ENCODE measurements at places on chromosomes 1 and 21.

GRCh38 chr1:110750562-110750961 is 75.8 kb upstream of the KCNA3 start:
- DNase-seq: no peak

- DNase-seq: no peak
Measured at GRCh38 chr1:54325284-54325683, 80.9 kb downstream of the SSBP3 start.

- no peak for DNase-seq
Measured at GRCh38 chr1:229970714-229971113, 96.3 kb upstream of the GALNT2 start.

GRCh38 chr1:200558866-200559459 is 61.6 kb downstream of the KIF14 start:
- DNase-seq: no peak

DNA sequence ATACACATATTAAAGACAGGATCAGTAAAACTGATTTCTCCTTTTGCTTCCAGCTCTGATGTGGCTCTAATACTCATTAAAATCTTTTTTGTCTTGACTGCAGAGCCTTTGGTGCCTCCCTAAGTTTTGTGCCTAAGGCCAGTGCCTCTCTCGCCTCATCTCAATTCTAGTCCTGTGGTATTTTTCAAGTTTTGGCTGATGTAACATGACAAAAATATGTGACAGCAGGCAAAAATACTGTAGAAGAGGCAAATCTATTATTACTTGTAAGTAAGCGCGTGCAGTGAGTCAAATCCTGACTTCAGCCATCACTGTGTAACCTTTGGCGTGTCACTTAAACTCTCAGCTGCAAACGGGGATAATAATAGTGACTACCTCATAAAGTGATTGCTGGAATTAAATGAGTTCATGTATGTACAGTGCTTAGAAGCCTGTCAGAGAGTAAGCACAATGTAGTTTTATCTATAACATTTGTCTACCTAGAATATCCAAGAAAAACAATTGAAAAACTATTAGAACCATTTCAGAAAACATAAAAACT is 74.0 kb downstream of the MAB21L3 start:
- DNase-seq: no peak

DNA sequence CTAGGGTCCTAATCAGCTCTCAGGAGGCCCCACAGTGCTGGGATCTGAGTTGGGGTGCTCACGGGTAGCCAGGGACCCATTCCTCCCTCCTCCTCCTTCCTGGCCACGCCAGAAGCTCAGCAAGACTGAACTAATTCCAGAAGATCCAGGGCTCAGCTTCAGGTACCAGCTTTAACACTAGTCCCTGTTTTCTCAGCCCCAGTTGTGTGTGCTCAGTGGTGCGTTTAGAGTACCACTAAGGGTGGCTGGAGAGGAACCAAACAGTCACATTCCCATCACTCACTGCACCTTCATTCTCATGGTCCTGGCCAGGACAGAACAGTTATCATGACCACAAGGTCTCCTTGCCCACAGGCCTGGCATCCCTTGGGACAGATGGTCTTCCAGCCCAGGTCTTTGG is 20.8 kb downstream of the PKP1 start:
- DNase-seq: no peak

DNA sequence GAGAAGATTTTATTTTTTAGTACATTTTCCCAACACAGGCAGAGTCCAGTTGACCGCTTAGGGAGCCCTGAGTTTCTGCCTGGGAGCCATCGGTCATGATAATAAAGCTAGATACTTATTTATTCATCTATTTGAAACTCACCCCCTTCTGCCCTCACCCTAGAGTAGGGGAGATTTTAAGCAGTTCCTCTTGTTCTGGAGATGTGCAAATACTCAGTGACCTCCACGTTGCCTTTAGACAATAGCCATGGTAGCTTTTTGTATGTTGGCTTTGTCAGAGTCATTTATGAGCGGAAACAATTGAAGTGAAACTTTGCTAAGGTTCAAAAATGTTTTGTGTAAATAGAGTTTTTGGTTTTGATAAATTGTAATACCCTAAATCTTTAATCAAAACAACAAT is 45.7 kb upstream of the PLPPR4 start:
- DNase-seq: no peak

GRCh38 chr1:56034222-56034621 is 545.1 kb downstream of the PLPP3 start:
- no peak for DNase-seq

DNA sequence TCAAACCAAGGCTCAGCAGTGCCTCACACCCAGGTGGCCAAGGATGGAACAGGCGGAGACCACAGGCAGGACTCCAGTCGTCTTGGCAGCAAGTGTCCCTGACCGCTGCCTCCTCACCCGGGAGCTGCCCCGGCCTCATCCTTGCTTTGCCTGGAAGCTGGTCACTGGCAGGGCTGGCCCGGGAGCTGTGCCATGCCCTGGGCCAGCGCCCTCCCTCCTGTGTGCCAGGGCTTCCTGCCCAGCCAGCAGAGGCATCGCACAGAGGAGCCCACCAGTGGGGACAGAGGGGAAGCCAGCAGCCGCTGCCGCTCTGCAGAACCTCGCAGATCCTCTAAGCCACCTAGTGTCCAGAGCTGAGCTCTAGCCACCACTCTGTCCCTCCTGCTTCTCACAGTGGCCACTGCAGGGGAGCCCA is 7.8 kb downstream of the CASZ1 start:
- no peak for DNase-seq

GRCh38 chr1:12112711-12113161 is 49.6 kb downstream of the TNFRSF8 start:
- no peak for DNase-seq

GRCh38 chr1:201542309-201543035 is 3.5 kb downstream of the NAV1 start:
- DNase-seq: no peak

DNA sequence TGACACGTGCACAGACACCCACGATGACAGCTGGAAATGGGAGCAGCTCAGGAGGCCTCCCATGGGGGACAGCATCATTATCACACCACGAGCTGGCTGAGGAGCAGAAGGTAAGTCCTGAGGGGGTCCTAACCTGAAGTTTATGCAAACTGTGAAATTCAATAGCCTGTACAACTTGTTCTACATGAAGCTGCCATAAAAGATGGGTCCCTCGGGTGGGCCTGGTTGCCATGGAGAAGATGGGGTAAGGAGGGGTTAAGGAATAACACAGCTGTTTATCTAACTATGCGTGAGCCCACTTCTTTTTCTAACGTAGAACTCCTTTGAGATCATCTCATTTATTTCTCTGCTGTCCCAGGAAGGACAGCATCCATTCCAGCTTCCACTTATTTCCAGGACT is 163.4 kb upstream of the CD34 start:
- DNase-seq: no peak

DNA sequence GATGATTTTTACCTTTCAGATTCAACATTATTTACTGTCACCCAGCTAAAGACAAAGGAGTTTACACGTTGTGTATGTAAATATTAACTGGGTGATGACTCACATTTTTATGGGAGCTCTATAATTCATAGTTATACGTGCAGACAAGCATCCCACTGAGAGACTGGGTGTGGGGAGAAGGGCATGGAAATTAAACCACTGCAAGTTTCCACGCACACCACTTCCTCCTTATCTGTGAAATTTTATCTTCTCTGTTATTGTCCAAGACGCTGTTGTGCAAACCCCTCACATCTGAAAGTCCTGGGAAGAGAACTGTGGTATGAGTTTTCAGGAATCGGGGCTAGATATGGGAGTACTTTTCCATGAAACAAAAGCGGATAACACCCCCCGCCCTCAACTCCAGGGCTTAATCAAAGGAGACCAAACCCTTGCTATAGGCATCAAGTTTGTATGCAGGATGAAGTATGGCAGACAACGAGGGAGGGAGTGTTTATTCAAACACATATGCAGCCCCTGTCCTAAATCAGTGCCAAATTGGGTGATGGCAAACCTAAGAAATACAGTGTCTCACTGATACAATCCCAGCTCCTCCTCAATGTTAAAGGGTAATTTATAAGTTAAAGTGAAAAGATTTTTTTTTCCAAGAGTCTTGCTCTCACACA is 23.3 kb upstream of the DPT start:
- no peak for DNase-seq

DNA sequence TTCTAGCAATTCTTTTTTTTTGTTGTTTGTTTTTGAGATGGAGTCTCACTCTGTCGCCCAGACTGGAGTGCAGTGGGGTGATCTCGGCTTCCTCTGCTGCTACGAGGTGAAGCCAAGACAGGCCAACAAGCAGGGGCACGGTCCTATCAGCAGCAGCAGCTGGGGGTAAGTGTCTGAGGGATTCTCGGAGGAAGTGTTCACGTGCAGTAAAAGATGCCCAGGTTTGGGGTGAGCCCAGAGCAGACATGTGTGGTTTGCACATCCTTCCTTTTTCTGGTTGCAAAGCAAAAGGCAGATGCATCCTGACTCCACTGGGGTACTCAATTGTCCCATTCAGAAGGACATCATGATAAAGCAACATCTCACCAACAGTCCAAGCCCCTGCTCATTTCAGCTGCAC is 27.7 kb downstream of the PIGP start:
- no peak for DNase-seq

GRCh38 chr21:17295997-17296396 is 216.8 kb upstream of the CXADR start:
- DNase-seq: no peak

DNA sequence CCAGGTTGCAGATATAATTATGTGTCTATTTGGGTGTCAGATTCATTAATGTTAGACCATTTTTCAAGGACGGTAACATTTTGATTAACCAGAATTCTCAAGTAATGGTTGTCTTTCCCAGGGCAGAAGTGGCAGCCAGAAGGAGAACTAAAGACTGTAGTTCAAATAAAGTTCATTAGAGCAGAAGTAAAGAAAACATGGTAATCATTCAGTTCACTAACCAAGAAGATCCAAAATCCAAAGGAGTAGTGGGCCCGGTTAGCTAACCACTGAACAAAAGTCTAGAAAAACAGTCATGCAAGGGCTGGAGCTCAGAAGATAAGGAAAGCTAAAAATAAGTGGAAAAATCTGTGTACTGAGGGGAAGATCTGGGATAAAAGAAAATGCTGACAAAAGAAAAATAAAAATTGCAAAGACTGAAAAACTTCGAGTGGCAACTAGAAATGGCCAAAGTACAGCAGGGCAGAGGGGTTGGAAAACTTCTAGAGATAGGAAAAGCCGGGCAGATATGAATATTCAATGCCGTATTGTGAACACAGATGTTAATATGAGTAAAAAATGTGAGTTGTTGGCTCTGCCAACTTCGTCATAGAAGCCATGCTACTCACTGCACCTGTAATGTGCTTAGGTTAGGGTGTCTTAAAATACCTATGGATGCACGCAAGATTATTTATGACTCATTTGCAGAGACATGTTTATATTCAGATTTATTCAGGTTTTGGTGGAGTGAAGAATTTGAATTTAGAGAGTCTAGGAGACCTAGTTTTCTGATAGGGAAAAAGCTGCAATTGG is 925.9 kb downstream of the LTN1 start:
- DNase-seq: no peak

DNA sequence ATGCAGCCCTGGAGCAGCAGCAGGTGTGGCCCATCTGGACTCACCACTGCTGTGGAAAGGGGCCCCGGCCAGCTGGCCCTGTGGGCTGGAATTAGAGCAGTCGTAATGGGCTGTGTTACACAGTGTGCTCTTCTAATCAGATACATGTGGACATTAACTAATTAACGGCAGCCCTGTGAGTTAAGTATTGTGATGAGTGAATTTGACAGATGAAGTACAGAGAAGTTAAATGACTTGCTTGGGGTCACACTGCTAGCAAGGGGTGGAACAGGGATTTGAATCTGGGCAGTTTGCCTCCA is 58.6 kb downstream of the MDM4 start:
- no peak for DNase-seq

- DNase-seq: no peak
Measured at GRCh38 chr1:165842671-165843129, 15.3 kb downstream of the UCK2 start.

DNA sequence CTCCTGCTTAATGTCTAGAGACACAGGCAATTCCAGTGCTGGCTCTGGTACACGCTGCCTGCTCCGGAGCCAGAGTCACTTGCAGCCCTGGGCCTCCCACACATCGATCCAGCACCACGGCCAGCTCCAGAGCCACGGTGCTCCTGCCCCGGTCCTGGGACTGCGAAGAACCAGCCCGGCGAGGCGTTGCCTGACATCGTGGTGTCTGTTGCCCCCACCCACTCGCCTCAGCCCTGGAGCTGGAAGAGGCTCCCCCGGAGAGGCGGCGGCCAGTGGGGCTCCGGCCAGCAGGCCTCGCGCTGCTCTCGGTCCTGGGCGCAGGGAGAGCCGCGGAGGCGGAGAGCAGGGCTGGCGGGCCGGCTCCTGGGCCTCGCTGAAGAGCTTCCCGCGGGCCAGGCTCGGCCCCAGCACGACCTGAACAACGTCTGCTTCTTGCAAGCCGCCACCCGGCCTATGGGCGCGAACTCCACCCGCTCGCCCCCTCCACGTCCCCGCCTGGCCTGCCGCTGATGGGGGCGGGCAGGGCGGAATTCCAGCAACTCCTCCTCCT is 364.8 kb downstream of the CEP170 start:
- DNase-seq: no peak

GRCh38 chr1:111618961-111619634 is 491 bp upstream of the RAP1A start:
- no peak for DNase-seq

DNA sequence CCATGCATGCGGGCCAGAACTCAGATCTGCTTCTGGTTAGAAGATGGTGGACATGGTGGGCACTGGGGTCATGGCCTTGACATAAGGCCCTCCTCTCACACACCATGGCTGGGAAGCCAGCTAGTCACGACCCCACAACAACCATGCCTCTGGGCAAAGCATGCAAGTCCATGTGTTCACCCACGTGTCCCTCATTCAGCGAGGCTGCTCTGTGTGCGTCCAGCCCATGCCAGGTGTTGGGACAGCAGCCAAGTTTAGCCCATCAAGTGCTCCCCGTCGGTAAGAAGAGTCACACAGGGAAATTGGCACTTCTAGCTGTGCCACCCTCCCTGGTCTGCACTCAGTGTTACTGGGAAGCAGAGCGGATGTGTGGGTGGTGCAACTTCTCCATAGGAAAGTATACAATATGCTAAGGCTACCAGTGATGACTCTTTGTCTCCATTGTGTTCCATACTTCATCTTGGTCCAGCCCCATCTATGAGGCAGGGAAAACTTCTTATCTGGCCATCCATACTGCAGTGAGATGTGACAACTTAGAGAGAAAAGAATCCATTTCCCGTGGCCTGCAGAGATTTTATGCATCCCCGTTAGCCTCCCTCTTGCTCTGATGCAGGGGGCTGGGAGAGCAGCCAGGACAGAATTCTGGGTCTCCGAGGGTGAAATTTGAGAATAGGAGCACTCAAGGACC is 198.0 kb downstream of the GRIK3 start:
- DNase-seq: no peak

- no peak for DNase-seq
Measured at GRCh38 chr1:244397131-244397530, 54.6 kb downstream of the ADSS2 start.

- no peak for DNase-seq
Measured at GRCh38 chr1:223083831-223084230, 59.2 kb downstream of the TLR5 start.

GRCh38 chr1:18229625-18230024 is 122.0 kb downstream of the IGSF21 start:
- DNase-seq: no peak

GRCh38 chr1:231887866-231888265 is 261.3 kb downstream of the DISC1 start:
- no peak for DNase-seq

GRCh38 chr1:246987083-246987690 is 20.7 kb downstream of the ZNF695 start:
- no peak for DNase-seq

GRCh38 chr1:64864018-64864940 is 102.1 kb downstream of the JAK1 start:
- no peak for DNase-seq

All from activated CD8-positive, alpha-beta memory T cell treated with anti-CD3 and anti-CD28 coated beads for 48 hours (primary cell).